EH (cell line): ENCODE measurements at places on chromosomes 5 and 9.

DNA sequence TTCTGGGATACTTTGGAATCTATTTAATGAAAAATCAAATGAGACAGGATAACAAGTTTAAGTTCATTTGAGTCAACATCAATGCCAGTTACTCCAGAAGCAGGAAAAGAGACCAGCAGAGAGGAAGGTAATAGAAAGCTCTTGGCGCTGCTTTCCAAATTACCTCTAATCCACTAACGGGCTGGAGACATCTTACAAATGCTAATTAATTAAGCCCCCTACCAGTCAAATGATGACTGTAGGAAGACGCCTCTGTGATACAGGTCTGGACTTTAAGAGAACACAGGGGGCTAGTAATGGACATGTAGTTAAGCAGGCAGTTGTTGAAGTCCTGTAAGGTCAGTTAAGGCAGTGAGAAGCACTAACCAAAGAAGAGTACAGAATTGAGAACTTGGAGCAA is 65.3 kb upstream of the HTR4 start:
- no peak for DNase-seq

GRCh38 chr9:17535176-17535575 is 43.7 kb upstream of the SH3GL2 start:
- DNase-seq: no peak

GRCh38 chr9:114701988-114702387 is 20.0 kb upstream of the TEX48 start:
- DNase-seq: no peak

- DNase-seq: peak; percentile 13
These were observed 273.1 kb downstream of the ARHGEF28 start for GRCh38 chr5:73899055-73899454.

DNA sequence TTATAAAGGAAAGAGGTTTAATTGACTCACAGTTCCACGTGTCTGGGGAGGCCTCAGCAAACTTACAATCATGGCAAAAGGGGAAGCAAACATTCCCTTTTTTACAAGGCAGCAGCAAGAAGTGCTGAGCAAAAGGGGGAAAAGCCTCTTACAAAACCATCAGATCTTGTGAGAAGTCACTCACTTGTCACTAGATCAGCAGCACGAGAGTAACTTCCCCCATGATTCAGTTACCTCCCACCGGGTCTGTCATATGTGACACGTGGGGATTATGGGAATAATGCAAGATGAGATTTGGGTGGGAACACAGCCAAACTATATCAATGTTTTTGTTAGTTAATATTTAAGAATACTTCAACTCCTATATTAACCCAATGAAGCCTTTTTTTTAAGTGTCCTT is 275.2 kb upstream of the CDH9 start:
- no peak for DNase-seq

DNA sequence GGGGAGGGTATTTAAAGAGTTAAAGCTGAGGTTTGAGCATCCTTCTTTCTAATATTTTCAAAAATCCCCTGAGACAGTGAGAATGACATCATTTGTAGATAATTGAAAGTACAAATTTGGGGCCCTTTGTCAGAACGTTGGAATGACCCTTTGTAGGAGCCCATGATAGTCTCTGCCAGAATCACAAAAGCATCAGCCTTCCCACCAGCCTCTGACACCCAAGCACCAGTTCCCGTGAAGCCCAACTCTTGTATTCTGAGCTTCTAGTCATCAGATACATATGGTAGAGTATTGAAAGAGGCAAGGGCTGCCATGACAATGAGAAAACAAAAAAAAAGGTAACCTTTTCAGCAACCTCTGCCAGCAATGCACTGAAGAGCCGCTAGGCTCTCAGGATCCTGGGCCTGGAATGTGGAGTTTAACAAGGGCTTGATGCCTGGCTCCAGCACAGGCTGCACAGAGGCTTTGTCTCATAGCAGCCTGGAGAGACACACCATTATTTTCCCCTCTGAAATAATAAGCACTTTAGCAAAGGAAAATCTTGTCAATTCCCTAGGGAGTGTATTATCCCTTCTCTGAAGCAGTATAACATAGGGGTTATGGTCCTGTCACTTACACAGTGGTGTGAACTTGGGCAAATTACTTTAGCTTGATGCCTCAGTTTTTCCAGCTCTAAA is 114.4 kb downstream of the ZNF608 start:
- DNase-seq: no peak

DNA sequence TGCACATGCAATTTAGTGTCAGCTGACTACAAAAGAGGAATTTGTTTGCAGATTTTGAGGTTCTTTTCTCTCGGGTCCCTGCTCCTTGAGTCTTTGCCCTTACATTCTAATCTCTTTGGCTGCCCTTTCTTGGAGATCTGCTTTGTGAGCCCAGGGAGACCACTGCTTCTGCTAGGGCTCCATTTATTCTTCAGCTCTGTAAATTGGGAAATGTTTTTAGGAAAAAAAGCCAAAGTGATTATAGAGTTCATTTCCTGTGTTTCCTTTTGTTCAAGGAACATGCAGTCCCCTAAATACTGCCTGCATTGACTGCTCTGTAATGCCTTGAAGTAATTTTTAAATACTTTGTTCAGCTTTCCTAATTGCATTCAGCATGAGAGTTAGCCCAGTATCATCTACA is 197.4 kb downstream of the CSNK1G3 start:
- no peak for DNase-seq
